ENCODE measurements at places on chromosomes 1 and 21.
A peak's percentile ranks its signal among the peaks of the same experiment; 100 is the strongest.

GRCh38 chr1:202597090-202597761 lies 113.0 kb downstream of the SYT2 start:
- DNase-seq, result no peak

DNA sequence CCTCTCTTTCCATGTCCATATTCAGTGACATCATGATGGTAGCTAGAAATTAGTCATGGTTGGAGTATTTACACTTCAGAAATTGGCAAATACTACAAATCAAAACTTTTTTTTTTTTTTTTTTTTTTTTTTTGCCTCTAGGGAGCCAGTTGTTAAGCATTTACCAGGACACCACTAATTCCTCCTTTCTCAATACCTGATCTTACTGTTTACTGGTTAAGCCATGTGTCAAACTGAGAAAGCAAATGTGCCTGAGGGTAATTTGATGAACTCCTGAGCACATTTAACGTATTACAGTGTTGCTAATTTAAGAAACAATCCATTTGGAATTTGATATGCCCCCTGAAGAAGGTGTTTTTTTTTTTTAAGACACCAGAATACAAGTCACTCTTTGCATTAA lies 94.4 kb downstream of the DNM3 start:
- DNase-seq, result no peak

DNA sequence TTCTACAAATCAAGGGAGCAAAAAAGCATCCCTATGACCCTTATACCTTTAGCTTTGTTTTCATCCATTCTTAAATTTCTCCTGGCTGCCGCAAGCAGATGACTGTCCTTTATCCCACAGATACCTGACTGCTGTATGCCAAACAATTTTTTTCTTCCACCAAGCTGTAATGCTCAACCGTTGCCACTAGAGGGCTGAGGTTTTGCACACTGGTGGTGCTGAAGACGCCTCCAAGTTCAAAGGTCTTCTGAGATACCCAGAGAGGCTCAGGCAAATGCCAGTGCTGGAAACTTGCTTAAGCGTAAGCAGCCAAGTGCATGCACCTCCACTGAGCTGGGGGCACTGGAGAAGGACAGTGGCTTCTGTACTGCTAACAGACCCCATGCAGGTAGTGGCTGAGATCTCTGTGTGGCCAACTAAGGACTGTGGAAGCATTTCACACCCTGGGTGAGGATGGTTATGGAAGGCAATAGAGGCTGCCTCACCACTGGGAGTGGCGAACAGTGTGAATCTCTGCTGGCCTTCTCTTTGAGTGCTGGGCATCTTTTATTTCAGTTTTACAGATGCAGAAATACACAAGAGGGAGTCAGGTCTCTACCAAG lies 28.5 kb downstream of the CNIH3 start:
- DNase-seq, result peak; percentile 42

GRCh38 chr1:171654942-171655745 lies 2.7 kb upstream of the MYOC start:
- no peak for DNase-seq

DNA sequence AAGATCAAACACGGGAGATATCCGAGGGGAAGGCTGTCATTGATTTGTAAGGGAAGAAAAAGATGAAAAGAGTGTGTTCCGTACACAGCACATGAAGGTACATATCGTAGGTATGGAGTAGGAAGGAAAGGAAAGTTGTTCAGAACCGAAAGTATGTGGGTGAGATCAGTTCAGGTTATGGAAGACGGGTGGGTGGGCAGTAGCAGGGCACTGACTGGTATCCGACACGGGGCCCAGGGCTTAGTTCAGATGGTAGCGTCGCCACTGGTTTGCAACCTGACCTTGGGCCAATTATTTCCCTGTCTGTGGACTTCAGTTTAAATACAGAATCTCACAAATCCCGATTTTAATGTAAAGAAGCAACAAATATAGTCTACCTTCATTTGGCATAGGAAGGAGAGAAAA lies 27.8 kb upstream of the A3GALT2 start:
- peak; percentile 25 for DNase-seq

DNA sequence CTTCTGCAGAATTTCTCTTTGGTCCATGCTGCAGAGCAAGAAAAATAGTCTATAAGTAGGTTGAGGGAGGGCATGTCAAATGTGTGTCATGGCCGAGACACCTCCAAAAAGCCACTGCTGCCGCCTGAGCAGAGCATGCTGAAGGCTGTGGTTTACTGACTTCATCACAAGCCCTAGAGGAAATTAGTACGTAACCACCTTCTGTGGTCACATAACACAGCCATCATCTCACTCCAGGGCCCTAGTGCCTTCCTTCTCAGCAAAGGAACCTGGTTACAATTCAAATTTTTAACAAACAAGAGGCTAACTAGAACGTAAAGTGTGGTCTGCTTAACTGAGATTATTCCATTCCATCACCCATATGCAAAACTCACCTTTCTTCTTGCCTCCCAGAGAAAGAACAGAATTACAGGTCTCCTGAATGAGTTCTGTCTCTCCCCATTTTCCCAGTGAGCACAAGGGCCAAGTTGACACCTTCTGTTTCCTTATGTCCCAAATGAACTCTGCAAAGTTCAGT lies at the start of gene PTPN22:
TSS of gene PTPN22 (minus strand) at position 116 of the 517 bp plus-strand sequence.
- peak; percentile 85 for DNase-seq

GRCh38 chr1:66402194-66402593 lies 131.8 kb upstream of the SGIP1 start:
- DNase-seq, result no peak

All from RCC 7860 (cell line).